ENCODE measurements at places on chromosomes 3 and 15.

DNA sequence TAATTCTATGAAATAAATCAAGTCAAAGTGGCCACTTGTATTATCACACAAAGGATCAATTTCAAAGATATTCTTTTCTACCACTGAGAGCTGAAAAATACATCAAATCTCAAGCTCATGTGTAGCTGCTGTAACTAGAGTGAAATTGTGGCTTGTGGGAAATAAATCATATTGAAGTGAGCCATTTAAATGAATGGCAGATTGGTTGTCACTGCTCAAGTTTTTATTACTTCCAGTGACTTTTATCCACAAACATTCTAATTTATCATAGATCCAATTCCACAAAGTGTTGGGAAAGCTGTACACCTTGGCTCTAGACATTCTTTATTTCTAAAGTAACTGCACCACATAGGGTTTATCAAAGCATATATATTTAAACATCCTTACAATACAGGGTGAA, 285.4 kb downstream of the CNTN3 start:
- DNase-seq, result no peak

GRCh38 chr3:139227165-139227564, 116.7 kb upstream of the MRPS22 start:
- DNase-seq, result no peak

DNA sequence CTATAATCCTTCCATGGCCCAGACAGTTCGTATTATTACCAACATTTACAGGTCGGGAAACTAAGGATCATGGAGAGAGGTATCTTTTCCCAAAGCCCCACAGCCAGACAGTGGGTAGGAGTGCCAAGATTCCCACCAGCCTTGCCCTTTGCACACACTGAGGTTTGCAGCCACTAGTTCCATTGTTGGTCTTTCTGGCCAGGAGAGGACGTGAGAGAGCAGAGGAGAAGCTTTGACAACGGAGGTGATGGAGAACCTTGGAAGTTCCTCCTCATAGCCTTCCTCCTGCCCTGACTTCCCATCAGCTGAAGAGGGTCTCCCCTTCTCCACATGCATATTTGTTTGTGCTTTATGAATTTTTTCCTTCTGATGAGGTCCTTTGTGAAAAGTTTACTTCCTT, 50.5 kb upstream of the PLCL2 start:
- no peak for DNase-seq

DNA sequence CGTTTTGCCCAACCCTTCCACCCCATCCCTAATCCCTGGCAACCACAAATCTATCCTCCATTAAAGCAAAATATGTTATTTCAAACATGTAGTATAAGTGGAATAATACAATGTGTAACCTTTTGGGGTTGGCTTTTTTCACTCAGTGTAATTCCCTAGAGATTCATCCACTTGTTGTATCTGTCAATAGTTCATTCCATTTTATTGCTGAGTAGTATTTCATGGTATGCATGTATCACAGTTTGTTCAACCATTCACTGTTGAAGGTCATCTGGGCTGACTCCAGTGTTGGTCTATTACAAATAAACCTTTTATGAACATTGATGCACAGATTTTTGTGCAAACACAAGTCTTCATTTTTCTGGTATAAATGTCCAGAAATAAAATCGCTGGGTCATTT, 38.8 kb downstream of the BSN start:
- DNase-seq, result no peak

GRCh38 chr15:56124391-56124790, 119.3 kb downstream of the RFX7 start:
- no peak for DNase-seq

DNA sequence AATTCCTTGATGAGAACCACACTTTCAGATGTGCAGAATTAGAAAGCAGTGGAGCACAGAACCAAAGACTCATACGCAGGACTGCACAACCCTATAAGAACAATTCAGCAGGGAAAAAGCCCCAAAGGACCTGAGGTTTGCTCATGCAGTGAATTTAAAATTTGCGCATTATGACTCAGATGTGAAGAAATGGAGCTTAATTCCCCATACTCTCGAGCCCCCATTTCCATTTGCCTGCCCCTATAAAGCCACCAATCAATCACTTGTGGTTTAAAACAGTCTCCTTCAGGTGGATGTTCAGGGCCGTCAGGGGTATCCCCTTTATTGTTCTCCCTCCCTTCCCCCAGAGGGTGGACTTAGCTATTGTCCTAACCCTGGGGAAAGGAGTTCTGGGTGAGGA, 221.2 kb downstream of the IGSF11 start:
- no peak for DNase-seq

DNA sequence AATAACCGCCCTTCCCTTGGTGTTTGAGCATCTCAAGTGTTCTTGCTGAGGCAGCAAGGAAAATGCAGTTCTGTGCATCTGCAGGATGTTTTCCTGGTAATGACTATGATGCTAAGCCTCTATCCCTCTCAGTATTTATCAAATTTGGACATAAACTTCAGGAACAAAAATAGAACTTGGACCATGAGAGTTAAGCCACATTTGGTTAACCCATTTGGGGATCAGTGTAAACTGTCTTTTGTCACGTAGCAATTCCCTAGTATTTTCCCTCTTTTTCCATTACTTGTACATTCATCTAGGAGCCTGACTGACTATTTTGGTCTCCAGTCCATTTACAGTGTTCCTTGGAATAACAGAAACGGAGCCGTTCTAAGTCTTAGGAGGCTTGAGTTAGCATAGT, 250.8 kb downstream of the RBMS3 start:
- no peak for DNase-seq

DNA sequence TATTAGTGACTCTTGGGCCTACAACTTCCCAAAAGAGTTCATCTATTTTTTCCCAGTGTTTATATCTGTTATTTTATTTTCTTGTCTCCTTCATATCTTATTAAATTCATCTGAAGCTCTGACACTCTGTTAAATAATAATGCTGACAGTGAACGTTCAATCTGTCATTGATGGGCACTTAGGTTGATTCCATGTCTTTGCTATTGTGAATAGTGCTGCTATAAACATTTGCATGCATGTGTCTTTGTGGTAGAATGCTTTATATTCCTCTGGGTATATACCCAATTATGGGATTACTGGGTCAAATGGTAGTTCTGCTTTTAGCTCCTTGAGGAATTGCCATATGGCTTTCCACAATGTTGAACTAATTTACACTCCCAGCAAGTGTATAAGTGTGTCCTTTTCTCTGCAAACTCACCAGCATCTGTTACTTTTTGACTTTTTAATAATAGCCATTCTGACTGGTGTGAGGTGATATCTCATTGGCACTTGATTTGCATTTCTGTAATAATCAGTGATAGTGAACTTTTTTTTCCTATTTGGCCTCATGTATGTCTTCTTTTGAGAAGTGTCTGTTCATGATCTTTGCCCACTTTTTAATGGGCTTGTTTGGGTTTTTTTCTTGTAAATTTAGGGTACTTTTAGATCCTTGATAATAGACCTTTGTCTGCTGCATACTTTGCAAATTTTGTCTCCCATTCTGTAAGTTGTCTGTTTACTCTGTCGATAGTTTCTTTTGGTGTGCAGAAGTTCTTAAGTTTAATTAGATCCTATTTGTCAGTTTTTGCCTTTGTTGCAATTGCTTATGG, 122.5 kb downstream of the LEKR1 start:
- DNase-seq, result no peak

GRCh38 chr3:102057781-102058421, 208.6 kb downstream of the NFKBIZ start:
- DNase-seq, result no peak

DNA sequence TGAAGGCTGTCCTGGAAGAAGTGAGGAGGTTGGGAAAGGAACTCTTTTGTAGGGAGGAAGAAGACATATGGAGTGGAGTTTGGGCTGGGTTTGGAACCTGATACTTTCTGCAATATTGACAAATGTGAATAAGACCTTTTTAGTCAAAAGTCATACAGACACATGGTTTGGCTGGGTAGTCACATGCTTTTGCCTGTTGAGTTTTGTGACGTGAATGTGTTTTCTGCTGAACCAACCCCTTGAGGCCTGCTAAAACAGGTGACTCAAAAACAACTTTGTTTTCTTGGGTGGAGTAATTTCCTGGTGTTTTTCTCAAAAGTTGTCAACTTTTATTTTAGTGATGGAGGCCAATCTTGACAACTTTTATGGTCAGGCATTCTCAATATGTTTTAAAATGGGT, 39.4 kb upstream of the CCR4 start:
- DNase-seq, result no peak

- no peak for DNase-seq
Measured at GRCh38 chr3:43640681-43641080, 18.9 kb upstream of the ANO10 start.

- no peak for DNase-seq
Measured at GRCh38 chr3:177378168-177378567, 180.9 kb upstream of the TBL1XR1 start.

GRCh38 chr15:68441045-68441743, 9.2 kb upstream of the ITGA11 start:
- no peak for DNase-seq

DNA sequence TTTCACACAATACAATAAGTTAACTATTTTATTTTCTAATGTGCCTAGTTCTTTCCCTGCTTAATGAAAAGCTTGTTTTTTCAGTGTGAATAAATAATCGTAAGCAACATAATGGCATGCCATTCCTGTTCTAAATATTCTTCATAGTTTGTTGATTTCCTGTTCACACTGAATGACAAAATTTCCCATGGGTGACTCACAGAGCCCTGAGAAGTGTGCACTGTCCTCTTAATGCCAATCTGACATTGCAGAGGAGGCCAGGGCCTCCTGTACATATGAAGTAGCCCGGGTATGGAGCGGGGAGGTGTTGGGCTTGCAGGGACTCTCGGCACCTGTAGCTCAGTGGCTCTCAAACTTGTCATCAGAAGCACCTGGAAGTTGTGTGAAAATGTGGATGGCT, 24.3 kb downstream of the CCR3 start:
- no peak for DNase-seq

GRCh38 chr3:122880624-122881023, 85.8 kb downstream of the SLC49A4 start:
- no peak for DNase-seq

DNA sequence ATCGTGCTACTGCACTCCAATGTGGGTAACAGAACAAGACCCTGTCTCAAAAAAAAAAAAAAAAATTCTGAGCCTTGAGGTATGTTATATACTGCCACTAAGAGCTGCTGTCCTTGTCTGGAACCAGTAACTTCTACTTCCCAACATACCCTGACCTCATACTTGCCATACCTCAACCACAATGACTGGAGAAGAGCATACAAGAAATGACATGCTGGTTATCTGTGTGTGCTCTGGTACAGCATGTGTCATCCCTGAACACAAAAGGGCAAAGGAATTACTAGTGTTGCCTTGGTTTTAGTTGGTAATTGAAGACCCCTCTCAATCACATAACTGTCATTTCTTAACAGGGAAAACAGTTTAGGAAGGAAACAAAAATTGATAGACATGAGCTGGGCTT, 54.5 kb downstream of the MRPS25 start:
- DNase-seq, result no peak

GRCh38 chr3:37979541-37980461, 10.8 kb upstream of the VILL start:
- no peak for DNase-seq

GRCh38 chr3:107220538-107220937, 156.7 kb upstream of the CCDC54 start:
- no peak for DNase-seq

- DNase-seq, result no peak
Measured at GRCh38 chr15:38611228-38611627, 46.6 kb upstream of the RASGRP1 start.

- DNase-seq, result no peak
Measured at GRCh38 chr3:31244929-31245817, 287.6 kb upstream of the STT3B start.

GRCh38 chr3:69767571-69767970, 28.3 kb downstream of the MITF start:
- no peak for DNase-seq

DNA sequence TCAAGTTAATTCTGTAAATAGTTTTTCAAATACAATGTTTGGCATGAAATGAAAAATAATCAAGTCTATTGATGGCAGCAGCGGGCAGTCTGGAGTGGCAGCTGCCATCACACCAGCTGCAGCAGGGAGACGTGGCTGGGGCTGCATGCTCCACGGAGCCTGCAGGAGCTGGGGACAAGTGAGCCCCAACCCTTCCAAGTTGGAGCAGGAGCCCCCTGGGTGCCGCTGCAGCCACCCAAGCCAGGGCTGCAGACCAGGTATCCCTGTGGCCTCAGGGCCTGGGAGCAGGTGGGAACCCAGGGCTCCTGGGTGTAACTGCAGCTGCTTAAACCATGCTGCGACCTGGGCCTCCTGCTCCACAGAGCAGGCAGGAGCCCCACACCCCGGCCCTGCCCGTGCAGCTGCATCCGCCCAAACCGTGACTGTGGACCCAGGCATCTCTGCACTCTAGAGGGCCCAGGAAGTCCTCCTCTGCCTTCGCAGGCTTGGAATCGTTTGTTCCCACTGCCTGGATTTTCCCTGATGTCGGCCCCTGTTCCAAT, 257.4 kb downstream of the PLOD2 start:
- DNase-seq, result no peak

GRCh38 chr3:118951089-118951488, 83.6 kb downstream of the IGSF11 start:
- no peak for DNase-seq

DNA sequence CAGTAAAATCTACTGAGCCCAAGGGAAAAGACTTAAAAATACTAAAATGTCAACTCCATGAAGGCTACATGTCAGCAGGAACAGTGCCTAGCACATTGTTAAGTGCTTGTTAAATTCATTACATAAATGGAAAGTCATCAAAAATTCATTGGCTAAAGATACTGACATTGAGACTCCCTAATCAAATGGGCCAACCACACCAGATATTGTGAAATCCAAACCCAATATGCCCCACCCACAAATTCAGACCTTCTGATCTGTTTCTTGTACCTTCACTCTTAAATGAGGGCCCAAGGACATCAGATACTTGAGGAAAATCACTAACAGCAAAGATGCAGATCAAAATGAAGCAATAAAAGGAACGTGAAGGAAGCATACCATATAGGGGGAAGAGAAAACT, 20.7 kb downstream of the MRPS22 start:
- no peak for DNase-seq

- no peak for DNase-seq
Measured at GRCh38 chr3:9087831-9088413, 124.7 kb upstream of the RAD18 start.

- no peak for DNase-seq
Measured at GRCh38 chr15:40948706-40949473, 4.4 kb upstream of the CHAC1 start.

DNA sequence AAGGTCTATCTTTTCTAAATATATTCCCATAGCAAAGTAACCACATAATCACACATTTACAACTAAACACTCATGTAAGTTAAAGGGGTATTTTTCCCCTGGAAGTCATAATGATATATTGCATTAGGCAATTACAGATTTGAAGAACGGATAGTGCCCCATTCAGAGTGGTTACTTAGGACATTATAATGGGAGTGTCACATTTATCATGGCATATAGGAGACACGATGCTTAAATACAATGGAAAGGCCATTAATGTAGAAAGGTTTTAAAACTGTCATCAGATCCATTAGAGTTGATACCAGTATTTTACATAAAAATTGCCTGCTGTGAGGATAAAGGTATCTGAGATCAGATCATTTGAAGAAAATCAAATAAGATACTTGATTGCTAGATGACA, 582.0 kb upstream of the SEMA6D start:
- no peak for DNase-seq

GRCh38 chr15:55968923-55969322, 24.5 kb downstream of the NEDD4 start:
- no peak for DNase-seq

- no peak for DNase-seq
Measured at GRCh38 chr3:130276203-130276803, 69.2 kb upstream of the COL6A5 start.

Data from right forelimb (tissue), 1 donor.